ENCODE measurements at places on chromosomes 12 and 14.
A peak's percentile ranks its signal among the peaks of the same experiment; 100 is the strongest.

- peak; percentile 81 for DNase-seq
These were observed 10.5 kb downstream of the ZFP36L1 start for GRCh38 chr14:68782091-68782981.

DNA sequence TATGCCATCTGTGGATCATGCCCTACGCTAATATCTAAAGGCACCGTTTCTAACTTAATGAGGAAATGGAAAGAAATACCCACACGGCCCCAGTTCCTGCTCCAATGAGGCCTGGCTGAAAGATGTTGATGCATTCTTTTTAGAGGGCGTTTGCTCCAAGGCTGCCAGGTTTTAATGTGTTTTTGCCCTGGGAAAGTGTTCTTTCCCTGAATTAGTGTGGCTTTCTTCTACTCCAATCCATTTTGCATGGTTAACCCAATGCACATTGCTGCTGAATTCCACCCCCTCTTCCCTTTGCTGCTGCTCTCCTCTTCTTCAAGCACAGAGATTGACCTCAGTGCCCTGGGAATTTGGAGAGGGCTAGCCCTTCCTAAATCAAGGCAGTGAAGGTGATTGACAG is 1.1 kb downstream of the MYF5 start:
- DNase-seq: no peak

GRCh38 chr12:132081423-132081822 is 62.7 kb downstream of the DDX51 start:
- no peak for DNase-seq

- DNase-seq: no peak
These were observed 29.8 kb downstream of the GPATCH2L start for GRCh38 chr14:76181546-76181945.

GRCh38 chr14:84458881-84459280 is 1071.1 kb upstream of the FLRT2 start:
- DNase-seq: no peak

DNA sequence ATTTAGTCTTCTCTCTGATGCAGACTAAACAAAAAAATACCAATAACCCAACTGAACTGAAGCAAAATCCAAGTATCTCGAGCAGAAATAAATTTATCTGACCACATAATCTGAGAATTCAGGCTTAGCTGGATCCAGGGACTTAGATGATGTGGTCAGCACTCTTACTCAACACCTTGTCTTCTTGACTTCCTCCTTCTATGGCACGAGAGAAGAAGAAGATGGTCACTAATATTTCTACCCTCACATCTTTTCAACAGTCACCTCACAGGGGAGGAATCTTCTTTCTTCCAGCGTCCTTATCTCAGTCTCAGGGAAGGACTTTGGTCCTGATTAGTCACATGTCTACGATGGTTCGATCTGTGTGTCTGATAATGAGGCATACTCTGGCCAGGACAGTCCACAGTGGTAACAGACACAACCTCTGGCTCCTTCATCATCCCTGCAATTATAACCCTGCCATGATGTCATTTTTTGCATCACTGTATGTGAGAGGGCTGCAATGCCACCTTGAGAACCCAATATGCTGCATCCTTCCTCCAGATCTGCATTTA is 15.8 kb downstream of the RGS6 start:
- DNase-seq: no peak

DNA sequence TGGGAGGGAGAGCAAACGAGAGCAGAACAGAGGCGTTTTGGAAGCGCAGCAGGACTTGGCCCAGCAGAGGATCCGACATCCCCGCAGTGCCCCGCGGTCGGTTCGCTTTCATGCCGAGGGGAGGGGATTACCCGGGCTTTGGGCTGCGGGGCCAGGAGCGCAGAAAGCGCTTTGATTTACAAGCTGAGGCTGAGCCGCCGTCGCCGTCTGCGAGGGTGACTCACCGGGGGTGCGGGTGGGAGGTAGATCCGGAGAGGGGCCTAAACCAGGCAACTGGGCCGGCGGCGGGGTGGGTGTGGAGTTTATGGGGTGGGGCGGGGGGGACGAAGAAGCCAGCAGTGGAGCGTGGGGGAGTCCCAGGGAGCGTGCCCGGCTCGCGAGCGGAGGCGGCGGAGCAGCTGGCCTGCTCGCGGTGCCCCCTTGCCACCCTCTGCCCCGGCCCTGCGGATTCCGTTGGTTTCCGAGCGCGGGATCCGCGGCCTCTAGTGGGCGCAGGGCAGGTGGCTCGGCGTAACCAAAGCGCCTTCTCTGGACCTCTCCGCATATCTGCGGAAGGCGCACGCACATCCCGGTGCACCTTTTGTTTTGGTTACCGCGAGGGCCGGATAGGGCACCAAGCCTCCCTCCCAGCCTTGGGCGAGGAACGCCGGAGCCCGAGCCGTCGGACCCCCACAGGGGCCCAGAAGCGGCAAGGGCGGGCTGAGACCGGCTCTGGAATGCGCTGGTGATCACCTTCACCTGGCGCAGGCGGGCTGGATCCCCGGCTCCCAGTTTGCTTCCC is 2.6 kb downstream of the SIX4 start:
- peak; percentile 22 for DNase-seq

DNA sequence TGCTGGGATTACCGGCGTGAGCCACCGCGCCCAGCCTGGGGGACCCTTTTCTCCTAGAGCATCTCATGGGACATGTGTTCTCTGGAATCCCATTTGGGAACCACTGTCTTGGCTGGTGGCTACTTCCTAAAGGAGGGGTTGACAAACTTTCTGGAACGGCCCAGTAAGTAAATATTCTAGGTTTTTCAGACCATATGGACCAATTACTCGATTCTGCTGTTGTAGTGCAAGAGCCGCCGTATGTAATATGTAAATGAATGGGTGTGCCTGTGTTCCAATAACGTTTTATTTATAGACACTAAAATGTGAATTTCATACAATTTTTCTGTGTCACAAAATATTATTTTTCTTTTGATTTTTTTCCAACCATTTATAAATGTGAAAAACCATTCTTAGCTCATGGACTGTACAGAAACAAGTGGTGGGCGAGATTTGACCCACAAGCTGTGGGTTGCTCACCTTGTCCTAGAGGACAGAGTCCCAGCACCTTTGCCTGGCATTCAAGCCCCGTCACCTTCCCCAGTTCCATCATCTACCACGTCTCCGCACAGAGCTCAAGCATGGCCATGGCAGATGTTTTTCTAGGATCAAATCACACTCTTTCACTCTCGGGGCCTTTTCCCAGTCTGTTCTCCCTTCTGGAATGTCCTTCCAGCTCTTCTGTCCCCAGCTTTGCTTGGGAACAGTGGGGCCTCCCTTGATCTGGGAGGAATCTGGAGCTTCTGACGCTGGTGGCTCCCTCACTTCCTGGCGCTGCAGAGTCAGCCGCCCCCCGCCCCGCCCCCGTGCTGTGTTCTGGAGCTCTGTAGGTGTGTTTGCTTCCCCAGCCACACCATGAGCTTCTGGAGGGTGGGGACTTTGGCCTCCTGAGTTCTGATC is 17.9 kb upstream of the RCOR1 start:
- DNase-seq: no peak

- DNase-seq: no peak
These were observed 34.5 kb upstream of the NFYB start for GRCh38 chr12:104172570-104172947.

DNA sequence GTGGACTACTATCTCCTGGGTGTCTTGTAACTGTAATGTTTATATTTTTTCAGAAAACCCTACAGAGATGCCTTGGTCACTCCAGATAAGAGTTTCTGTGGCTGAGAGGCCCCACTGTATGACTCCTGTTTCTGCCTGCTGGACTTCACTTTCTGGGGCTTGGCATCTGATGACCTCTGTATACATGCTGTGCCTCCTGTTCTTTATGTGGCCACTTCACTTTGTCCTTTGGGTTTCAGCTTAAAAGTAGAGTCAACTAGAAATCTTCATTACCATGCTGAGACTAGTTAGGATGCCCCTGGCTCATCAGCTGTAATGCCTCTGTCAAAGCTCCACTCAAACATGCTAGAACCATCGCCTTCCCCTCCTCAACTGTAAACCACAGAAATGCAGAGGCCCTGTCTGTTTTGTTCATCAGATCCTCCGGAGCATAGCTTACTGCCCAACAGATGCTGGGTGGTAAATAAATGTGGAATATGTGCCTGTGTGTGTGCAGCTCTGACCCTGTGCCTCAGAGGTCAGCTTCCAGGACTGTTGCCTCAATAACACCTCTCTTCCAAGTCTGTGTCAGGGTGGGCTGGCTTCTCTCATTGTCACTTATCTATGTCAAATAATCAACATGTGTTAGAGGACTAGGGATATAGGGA is 25.5 kb downstream of the ZNF664 start:
- DNase-seq: no peak

DNA sequence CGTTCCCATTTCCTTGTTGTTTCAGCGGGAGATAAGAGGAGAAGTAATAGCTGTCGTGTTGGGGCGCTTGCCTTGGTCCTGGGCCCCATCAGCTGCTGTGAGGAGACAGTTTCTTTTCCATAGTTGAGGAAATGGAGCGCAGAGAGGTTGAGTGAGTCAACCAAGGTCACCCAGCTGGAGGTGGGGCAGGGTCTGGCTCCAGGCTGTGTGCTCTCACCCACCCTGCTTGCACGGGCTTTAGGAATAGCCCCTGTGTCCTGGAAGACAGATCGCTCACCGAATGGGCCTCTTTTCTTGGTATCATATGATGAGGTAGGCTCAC is 165.7 kb upstream of the RTL1 start:
- no peak for DNase-seq

- DNase-seq: no peak
These were observed 12.3 kb downstream of the SEL1L start for GRCh38 chr14:81521356-81521755.

DNA sequence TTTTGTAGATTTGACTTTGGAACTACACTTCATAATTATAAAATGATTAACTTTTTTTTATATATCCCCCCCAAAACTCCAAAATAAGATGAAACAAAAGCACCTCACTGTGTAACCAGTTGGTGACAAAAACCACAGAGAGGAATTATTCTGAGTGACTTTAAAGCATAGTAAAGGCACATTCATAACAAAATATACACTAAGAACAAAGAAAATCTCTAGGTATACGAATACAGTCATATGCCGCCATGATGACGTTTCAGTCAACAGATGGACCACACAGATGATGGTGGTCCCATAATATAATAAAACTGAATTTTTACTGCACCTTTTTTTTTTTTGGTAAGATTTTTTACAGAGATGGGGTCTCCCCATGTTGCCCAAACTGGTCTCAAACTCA is 70.7 kb downstream of the MED13L start:
- no peak for DNase-seq

DNA sequence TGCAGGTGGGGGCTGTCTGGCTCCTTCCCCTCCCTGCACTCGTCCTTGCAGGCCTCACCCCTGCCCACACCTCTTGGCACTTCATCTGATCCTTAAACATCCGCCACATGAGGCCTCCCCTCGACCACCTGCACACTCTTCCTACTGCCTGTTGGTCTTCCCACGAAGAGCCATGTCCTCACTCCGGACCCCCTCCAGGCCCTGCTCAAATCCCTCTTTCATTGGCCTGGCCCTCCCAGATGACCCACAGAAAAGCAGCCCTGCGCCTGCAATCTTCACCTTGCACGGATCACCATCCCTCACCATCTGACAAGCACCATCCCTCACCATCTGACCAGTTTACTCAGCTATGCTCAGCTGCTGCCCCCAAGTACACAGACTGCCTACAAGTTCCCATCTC is 193.6 kb downstream of the BCL11B start:
- no peak for DNase-seq

GRCh38 chr14:99033951-99034350 is 238.0 kb downstream of the BCL11B start:
- no peak for DNase-seq

DNA sequence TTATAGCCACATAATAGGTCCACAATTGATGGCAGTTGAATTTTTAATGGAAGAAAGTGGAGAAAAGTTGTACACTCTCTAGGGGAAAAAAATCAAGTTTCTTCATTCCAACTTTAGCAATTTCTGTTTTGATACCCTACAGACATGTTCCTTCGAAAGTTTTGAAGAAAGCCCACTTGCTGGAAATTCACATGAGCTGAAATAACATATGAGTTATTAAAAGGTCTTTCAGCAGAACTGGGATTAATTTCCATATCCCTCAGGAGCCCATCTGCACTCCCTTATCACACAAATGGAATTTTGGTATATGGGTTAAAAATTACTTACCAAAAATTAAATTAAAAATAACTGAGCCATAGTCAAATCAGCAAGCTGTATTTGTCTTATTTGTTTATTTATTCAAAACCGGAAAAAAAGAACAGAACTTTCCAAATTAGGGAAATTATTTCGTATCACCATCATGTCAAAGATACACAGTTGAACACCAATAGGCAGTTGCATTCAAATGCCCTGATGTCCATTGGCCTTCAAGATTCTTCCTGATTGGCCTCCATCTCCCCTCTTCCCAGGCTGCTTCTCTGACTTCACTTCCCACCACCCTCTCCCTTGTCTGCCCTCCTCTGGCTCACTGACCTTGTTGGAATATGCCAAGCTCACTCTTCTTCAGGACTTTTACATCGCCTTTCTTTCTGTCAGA is 445.5 kb downstream of the EGLN3 start:
- no peak for DNase-seq

DNA sequence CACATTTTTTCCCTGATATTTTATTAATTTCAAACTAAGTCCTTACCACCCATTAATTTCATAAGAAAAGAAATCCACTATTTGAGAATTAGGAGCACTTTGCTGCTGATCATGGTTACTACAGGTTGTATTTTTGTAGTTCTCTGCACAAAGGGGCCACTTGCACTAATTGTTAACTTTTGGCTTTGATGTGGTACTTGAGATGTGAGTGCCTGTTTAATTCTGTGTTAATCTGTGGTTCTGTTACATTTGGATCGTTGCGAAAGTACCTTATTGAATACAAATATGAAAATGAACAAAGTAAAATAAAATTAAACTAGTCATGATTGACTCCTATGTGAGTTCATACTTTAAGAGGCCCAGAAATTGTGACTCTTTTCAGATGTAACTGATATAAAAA is 374.9 kb upstream of the RGS6 start:
- DNase-seq: no peak

All from central memory CD4-positive, alpha-beta T cell (primary cell).